ENCODE measurements at places on chromosomes 11 and 22.
A peak's percentile ranks its signal among the peaks of the same experiment; 100 is the strongest.

GRCh38 chr22:28544431-28544868 lies 135.2 kb downstream of the TTC28 start:
- DNase-seq = no peak

GRCh38 chr22:42299586-42300258 lies 29.3 kb upstream of the TCF20 start:
- DNase-seq = peak; percentile 45

GRCh38 chr11:128424851-128425285 lies 162.5 kb downstream of the ETS1 start:
- DNase-seq = no peak

- no peak for DNase-seq
Observed at GRCh38 chr11:15093432-15093831, 20.0 kb downstream of the CALCB start.

GRCh38 chr22:46982635-46983034 lies 220.2 kb downstream of the TBC1D22A start:
- DNase-seq = no peak

DNA sequence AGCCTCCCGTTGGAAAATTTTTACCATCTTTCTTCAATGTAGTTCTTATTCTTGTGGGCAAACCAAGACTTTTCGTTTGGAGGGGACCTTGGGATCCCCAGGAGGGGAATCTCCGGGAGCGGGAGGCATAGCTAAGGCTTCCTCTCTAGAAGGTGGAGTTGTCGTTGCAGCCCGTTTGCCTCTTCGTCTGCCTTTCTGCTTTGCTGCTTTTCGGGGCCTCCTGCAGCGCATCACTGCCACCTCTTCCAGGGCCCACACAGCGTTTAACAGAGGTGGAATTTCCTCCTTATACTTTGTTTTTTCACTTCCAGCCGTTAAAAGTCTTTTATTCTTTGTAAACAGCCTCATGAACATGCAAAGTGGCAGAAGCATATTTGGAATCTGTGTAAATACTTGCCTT lies 3.5 kb upstream of the IFITM3 start:
- no peak for DNase-seq
